ENCODE measurements at places on chromosomes 7 and 10.

GRCh38 chr10:36676321-36676720, 449.1 kb upstream of the ANKRD30A start:
- DNase-seq, result no peak

DNA sequence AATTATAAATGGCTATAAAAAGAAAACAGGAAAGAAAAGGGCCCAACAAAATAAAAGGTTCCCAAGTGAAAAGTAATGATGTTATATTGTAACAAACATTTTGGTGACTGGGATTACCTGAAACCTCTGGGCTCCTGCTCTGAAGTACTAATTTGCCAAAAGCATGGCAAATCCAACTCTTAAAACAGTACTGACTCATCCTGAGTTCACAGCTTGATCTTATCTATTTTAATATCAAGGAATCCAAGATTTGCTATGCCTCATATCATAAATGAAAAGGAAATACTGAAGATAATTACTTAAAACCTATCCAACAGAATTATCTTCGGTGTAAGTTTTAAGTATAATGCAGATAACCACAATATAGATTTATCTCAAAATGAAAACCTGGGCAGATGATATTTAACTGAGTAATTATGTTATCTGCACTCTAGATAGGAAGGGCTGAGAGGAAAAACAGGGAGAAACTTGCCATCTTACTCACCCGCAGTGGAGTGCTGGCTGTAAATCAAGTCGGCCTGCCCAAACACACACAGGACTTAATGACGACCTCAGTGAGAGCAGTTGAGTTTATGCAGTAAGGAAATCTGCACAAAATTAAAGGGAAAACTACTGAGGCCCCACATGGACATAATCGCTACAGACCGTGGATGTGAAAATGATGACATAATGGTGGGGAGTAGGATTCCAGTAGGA, 48.4 kb downstream of the MPP7 start:
- DNase-seq, result no peak

GRCh38 chr7:38880035-38880434, 29.0 kb downstream of the VPS41 start:
- no peak for DNase-seq

GRCh38 chr7:159020987-159021386, 123.7 kb downstream of the VIPR2 start:
- no peak for DNase-seq

- DNase-seq, result no peak
Measured at GRCh38 chr10:73653701-73654100, 2.1 kb downstream of the SYNPO2L start.

GRCh38 chr7:82534684-82535083, 91.1 kb upstream of the CACNA2D1 start:
- peak; percentile 48 for DNase-seq

DNA sequence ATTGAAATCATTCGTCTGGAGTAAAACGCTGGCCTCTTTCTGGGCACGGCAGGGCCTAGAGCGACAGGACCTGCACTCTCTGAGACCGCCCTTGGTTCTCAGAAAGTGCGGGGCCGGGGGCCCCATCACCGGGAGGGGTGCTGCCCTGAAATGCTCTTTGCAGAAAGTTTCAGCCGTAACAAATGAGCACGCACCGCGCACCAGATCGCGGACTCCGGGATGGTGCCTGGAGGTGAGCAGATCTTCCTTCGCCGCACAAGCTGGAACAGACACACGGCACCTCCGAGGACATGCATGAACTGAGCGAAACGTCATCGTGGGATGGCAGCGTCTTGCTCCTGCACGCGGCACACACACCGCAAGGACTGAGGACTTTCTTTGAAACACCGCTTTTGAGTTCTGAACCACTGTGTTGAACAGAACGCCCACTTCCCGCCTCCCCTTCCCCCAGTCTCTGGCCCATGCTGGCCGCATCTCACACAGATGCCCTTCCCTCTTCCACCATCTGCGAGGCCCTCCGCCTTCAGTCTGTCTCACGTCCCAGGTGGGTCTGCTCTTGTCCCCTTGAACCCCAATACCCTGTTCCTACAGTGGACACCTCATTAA, 538.7 kb upstream of the MGMT start:
- no peak for DNase-seq

DNA sequence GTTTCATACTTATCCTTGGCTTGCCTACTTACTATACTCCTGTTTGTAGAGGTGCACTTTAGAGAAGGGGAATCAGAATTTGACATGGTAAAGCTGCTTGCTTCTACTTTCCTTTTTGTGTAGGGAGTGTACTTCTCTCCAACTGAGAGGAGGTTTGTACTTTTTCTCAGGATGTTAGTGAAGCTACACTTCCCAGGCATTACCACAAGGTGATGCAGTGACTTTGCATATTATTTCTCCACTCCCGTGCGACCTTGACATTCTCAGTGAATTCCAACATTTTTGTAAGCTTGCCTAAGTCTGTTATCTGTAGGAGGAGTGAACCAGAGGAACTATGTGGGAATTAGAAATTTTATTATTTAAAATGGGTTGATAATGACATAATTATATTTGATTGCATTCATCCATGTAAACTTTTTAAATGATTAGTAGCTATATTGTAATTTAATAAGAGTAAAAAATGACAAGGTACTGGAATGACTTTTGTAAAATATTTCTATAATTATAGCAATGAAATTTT, 5.2 kb downstream of the TAX1BP1 start:
- DNase-seq, result peak; percentile 75

GRCh38 chr7:78558566-78558965, 760.0 kb downstream of the PHTF2 start:
- DNase-seq, result no peak

DNA sequence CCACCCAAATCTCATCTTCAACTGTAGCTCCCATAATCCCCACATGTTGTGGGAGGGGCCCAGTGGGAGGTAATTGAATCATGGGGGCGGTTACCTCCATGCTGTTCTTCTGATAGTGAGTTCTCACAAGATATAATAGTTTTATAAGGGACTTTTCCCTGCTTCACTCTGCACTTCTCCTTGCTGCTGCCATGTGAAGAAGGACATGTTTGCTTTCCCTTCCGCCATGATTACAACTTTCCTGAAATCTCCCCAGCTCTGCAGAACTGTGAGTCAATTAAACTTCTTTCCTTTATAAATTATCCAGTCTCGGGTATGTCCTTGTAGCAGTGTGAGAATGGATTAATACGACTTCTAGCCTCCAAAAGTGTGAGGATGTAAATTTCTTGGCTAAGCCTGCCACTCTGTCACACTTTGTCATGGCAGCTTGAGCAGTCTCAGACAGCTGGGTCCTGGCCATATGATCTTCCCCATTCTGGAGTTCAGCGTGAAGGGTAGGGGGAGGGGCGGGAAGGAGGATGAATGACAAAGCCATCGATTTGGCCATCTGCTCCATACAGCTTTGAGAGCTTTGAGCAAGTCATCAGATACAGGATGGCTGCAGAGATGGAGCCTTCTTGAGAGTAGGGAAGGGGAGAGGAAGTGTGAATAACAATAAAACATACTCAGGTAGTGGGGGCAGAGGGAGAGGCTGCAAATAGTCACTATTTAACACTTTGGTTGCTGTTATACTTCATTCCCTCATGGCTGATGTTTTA, 19.1 kb upstream of the INPP5F start:
- no peak for DNase-seq

- no peak for DNase-seq
Measured at GRCh38 chr7:18497800-18498199, 2.3 kb downstream of the HDAC9 start.

DNA sequence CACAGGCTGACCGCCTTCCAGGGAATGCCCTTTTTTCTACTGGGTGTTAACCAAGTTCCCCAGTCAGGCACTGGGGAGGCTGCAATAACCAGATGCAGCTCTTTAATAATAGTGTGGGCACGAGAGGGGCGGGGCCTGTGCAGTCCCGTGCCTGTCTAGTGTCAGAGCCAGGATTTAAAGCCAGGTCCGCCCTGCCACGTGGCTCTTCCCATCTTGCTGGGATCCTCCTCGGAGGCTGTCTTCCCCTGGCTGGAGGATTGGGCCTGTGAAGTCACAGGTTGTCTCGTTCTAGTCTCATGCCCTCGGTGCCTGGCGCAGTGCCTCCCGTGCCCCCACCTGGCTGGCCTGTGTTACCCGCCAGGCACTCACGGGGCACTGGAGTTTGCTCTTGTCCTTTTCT, 25.2 kb downstream of the TMEM120A start:
- DNase-seq, result no peak

DNA sequence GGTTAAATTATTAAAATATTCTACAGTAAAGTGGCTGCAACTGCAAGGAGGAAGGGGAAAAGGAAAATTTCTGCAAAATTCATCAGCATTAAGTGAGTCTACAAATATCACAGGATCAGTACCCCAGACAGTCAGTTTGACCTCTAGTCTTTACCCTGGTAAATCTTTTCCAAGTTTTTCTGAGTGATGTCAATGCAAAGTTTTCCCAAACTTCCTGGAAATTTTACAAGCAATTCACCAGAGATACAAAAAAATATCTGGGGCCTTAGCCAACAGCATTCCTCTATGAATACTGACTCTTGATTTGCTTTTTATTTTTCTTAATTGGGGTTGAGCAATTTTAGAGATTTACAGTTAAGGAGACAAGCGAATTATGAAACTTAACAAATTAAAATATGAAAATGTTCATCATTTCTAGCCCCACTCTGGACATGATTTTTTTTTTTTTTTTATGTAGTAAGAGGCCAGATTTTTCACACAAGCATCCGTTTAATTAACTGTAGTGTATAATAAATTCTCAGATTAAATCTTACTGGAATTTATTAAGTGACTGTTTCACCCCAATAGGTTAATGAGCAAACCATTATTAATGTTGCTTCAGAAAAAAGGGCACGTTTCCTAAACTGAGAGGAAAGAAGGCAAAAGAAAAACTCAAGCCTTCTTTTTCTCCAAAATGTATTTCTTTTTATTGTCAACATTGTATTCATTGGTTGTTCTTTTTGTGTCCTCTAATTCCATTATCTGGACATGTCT, 539.5 kb upstream of the FZD8 start:
- DNase-seq, result peak; percentile 35

GRCh38 chr10:91198781-91199180, 21.7 kb upstream of the PCGF5 start:
- peak; percentile 68 for DNase-seq

DNA sequence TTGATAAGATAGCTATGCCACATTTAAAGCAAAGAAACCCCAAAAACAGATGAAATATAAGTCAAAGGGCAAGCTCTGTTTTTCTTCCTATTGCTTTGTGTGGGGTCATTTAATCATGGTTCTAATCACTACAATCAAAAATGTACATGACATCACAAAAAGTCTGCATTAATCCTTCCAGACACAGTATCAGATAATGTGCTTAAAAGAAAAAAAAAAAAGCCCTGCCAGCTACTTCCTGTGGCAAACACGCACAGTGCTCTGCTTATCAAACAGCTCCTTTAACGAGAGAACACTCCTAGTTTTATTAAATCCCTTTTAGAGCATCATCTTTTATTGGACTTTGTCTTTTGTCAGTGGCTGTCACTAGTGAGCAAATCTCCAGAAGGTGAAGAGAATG, 1005.8 kb downstream of the GATA3 start:
- DNase-seq, result no peak

- no peak for DNase-seq
Measured at GRCh38 chr10:29109707-29110571, 178.9 kb upstream of the LYZL1 start.

- peak; percentile 34 for DNase-seq
Measured at GRCh38 chr10:36720895-36721294, 404.5 kb upstream of the ANKRD30A start.

DNA sequence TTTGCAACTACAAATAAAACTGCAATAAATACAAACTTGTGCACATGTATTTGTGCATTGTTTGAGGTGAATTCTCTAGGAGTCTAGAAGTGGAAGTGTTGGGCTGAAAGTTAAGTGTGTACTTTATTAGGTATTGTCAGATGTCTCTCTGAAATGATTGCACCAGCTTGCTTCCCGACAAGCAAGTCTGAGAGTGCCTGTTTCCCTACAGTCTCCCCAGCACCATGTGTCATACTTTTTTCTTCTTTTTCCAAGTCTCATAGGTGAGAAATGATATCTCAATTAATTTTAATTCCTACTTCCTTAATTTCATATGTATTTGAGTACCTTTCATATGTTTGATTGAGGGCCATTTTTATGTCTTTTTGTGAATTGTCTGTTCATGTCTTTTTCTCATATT, 336.2 kb downstream of the PAXIP1 start:
- no peak for DNase-seq

- DNase-seq, result no peak
Measured at GRCh38 chr7:144713850-144714249, 122.0 kb downstream of the TPK1 start.

DNA sequence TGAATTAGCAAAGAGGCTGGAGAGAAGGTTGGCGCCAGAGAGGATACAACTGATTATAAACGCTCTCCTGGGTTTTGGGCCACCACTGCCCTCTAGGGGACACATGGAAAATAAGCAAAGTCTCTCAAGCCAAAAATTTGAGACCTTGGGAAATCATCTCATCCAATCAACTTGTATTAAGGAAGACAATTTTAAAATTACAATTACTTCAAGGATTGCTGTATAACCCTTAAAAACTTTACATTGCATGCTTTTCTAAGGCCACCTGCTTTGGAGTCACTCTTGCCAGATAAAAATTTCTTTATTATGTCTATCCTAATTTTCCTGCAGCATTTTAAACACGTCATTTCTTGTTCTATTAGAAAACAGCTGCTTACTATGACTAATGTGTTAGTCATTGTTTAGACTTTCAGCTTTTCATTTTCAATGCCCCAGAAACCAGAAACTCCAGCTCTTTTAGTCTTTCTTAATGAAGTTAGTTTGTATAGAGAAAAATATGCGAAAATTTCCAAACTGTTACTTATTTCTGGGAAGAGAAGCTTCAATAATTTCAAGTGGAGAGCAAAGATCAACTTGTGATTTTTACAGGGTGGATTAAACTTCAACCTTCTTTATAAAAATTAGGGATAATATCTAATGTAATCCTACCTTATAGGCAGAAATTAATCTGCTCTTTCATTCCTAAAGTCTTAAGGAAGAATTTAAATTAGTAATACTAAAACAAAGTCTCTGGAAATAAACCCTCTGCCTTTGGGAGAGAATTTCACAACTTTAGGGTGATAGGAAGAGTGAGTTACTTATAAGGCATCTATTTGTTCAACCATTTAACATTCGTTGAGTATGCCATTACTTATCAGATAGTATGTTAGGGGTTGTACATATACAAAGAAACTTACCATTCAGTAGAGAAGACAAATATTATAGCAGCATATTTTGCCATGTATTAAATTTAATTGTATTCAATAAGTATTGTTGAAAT, 20.6 kb upstream of the RHOBTB1 start:
- peak; percentile 91 for DNase-seq

- no peak for DNase-seq
Measured at GRCh38 chr10:3757250-3757637, 27.8 kb downstream of the KLF6 start.

DNA sequence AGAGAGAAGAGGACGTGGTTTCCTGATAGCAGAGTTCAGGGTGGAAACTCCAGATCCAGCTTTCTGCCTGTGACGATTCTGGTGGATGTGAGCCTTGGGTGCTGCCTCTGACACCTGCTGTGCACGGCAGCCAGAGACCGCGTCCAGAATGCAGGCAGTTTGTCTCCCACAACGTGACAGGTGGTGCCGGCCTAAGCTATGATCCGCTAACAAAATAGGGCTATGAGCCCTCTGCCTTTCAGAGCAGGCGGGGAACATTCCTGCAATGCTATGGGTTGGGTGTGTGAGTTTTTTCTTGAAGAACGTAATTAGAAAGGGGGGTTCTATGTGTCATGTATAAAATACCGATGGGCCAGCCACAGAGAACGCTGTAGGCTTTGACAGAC, 297.3 kb upstream of the PRKCQ start:
- DNase-seq, result no peak

GRCh38 chr10:127737563-127738511, 852 bp downstream of the FOXI2 start:
- DNase-seq, result no peak

All from HCEC 1CT (cell line).